Lung (tissue), 17 donors: ENCODE measurements at places on chromosomes 12 and 14.

GRCh38 chr12:123479442-123480180 lies 21.7 kb downstream of the SNRNP35 start:
- no peak for DNase-seq

DNA sequence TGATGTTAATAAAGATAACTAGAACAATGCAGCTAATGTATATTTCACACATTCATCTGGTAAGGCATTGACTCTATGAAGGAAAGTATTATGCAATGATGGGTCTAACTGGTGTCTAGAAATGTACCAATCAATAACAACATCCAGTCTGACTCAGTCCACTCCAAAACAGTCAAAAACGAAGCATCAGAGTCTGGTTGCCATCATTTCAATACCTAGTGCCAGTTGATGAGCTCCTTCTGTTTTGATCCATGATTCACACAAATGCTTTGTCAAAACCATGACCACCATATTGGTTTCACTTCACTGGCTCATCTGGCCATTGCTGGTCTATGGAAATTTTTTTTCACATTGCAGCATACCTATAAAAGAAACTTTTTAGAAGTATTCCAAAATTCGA lies 747.2 kb upstream of the TMEM132C start:
- DNase-seq: no peak

DNA sequence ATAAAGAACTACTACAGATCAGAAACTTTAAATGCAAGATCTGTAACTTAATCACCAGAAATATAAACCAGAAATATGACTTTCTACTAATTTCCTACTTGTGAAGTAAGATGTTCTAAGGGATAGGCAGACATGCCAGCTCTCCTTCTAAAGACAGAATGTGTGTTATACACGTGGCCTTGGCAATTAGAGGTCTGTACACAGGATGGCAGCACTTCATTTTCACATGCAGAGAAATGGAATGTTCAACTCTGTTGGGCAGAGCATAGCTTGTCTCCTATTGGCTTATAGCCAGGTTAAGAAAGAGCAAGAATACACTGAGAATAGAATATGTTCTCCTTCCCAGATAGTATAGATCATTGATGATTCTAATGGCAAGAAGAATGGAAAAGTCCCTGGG lies 403.8 kb downstream of the DAD1 start:
- no peak for DNase-seq

GRCh38 chr12:116542345-116542956 lies 16.7 kb upstream of the MAP1LC3B2 start:
- peak; percentile 62 for DNase-seq

GRCh38 chr14:24712909-24713308 lies 78.9 kb upstream of the GZMB start:
- DNase-seq: no peak

GRCh38 chr12:50537538-50537919 lies 32.7 kb downstream of the DIP2B start:
- no peak for DNase-seq

GRCh38 chr12:132558042-132558856 lies 52.1 kb downstream of the LRCOL1 start:
- DNase-seq: no peak

GRCh38 chr12:117486840-117487659 lies 125.6 kb upstream of the NOS1 start:
- no peak for DNase-seq
